ENCODE measurements at places on chromosomes 2 and 18.
A peak's percentile ranks its signal among the peaks of the same experiment; 100 is the strongest.

GRCh38 chr2:96985181-96985945 lies 1.0 kb downstream of the FAM178B start:
- DNase-seq: no peak

DNA sequence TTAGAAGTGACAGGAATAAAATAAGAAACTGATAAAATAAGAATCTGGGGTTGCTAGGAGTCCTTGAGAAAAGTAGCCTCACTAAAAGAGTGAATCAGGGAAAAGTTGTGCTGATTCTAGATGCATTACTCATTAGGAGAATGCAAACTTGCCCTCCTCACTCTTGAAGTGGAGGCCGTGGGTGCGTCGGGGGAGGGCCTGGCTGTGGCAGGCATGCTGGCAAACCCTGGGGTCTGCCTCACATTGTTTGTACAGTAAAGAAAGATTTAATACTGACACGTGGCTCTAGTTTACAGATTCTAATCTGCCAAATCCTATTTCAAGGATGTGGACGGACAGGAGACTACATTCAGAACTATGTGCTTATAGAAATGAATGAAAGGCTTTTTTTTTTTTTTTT lies 41.9 kb downstream of the TANC1 start:
- DNase-seq: peak; percentile 18

DNA sequence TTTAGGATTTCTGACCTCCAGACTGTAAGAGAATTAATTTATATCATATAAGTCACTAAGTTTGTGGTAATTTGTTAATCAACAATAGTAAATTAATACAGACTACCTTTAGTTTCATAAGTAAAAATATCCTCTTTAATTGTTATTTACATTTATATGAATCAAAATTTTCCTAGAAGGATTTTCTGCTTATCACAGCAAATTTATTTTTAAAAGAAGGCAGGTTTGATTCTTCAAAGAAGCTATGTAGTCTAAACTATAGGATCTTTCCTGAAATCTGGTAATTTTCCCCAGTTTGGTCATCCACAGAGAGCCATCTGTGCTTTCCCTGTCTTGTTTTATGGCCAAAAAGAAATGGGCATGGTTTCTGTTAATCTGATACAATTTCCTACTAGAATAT lies 13.1 kb upstream of the VRK2 start:
- no peak for DNase-seq

- DNase-seq: no peak
Observed at GRCh38 chr2:10300997-10301940, 1.4 kb upstream of the HPCAL1 start.

DNA sequence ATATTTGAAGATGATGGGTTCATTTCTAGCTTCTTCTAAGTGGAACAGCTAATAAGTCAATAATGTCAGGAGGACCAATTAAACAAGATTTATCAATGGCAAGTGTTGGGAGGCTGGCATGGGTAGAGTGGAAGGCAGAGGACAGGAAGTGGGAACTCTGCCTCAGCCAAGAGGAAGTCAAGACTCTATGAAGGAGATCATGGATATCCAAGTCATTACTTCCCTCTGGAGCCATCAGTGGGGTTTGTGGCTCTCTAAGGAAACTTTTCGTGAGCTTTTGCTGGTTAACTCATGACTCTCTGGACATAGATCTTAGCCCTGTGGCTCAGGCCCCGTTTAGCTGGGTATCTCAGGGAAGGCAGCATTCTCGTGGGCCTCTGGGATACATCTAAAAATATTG lies 410.4 kb upstream of the ID2 start:
- no peak for DNase-seq

GRCh38 chr2:6362671-6363450 lies 502.8 kb downstream of the CMPK2 start:
- no peak for DNase-seq

GRCh38 chr2:216802516-216803215 lies 57.2 kb downstream of the TNP1 start:
- DNase-seq: no peak

GRCh38 chr2:36338827-36339145 lies 16.8 kb upstream of the CRIM1 start:
- no peak for DNase-seq

GRCh38 chr18:31267823-31268481 lies 50.0 kb upstream of the DSG1 start:
- no peak for DNase-seq

GRCh38 chr2:32061973-32062861 lies 1.1 kb upstream of the SPAST start:
- peak; percentile 61 for DNase-seq

- no peak for DNase-seq
Observed at GRCh38 chr2:160351956-160352355, 141.7 kb downstream of the RBMS1 start.

GRCh38 chr2:202870431-202871299 lies 901 bp downstream of the ICA1L start:
- DNase-seq: no peak

DNA sequence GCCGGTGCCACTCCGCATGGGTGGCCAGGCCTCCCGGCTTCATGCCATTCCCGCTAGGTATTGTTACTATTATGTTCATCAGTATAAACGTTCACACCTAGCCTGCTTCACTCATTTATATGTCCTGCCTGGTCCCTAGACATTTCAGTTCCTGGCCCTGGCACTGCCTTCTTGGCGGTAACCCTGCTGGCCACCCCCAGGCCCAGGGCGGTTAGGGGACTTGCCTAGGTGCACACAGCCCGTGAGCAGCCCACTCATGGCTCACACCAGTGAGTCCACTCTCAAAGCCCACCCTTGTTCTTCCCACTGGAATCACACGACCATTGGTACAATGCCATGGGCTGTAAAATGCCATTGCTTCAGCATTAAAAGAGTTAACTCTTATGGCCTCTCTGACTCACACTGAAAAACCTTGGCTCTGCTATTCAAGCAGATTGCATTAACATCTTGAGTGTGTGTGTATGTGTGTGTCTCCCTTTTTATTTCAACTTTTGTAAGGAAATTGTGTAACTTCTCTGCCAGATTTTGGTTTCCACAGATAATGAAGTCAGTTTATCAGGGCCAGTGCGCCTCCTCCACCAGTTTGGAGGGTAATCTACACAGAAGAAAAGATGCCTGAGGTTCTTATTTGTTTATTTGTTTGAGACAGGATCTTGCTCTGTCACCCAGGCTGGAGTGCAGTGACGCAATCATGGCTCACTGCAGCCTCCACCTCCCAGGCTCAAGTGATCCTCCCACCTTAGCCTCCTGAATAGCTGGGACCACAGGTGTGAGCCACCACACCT lies 74.2 kb downstream of the RAB31 start:
- peak; percentile 73 for DNase-seq

- peak; percentile 98 for DNase-seq
Observed at GRCh38 chr2:43086451-43087221, 139.8 kb downstream of the ZFP36L2 start.

DNA sequence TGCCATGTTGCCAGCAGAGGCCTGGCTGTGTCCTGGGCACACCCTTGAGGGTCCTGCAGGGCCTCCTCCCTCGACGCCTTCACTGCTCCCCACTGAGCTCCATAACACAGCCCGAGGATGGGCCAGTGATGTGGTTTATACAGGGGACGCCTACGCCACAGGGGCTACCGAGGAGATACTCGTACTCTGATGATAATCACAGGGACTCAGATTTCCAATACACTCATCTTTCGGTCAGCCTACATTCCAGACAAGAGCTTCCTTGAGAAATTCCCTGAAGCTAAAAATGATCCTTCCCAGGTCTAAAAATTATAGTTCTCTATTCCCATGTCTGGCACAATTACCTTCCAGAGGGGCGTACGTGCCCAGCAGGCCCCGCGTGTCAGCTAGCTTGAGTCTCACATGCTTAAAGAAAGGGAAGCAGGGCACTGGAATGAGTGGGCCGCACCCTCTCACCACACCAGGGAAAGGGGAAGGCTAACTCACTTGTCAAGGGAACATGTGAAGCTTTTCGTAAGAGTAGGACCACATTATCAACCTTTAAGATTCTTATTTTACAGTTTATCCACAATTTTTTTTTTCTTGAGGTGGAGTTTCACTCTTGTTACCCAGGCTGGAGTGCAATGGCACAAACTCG lies 159.5 kb upstream of the NDUFV2 start:
- DNase-seq: no peak

GRCh38 chr2:79860228-79861058 lies 347.6 kb downstream of the CTNNA2 start:
- peak; percentile 8 for DNase-seq

DNA sequence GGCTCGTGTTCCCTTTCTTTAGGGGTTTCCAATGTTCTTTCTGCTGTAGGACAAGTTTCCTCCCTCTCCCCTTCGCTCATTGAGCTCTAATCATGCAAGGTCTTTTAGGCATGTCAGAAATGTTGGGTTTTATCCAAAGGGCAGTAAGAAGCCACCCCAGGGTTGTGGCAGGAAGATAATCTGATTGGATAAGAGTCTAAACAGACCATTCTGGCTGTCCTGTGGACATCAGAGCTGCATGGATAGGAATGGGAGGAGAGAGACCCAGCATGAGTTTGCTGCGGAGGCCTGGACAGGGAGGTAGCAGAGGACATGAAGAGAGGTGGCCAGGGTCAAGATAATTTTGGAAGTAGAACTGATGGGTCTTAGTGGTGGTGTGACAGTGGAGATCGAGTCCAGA lies 88.2 kb downstream of the ACKR3 start:
- no peak for DNase-seq

DNA sequence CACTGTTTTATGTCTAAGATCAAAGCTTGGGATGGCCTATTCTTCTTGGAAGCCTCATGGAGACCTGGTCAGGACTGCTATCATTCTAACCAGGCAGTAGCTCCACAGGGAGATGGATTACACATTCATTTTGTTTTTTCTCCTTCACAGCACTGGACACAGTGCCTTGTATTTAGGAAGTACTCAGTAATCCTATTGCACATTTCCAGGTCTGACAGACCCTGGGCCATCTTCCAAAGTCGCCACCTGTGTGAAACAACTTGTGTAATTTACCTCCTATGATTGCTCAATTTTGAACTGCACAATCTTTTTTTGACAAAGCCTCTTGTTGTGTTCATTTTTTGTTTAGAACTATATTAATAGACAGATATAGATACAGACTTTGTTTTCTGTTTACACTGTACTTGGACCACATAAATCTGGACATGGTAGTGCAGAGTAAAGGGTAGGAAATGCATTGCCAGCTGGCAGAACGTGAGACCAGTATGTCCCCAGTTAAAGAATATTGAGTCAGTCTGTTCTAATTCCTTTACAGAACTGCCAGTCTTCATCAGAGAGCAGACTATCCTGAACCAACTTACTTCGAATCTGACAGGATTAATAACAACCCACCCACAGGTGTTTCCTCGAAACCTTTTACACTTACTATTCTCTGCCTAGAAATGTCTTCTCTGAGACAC lies 277.8 kb upstream of the CYRIA start:
- DNase-seq: no peak

- DNase-seq: no peak
Observed at GRCh38 chr2:23505984-23506380, 121.0 kb downstream of the KLHL29 start.

DNA sequence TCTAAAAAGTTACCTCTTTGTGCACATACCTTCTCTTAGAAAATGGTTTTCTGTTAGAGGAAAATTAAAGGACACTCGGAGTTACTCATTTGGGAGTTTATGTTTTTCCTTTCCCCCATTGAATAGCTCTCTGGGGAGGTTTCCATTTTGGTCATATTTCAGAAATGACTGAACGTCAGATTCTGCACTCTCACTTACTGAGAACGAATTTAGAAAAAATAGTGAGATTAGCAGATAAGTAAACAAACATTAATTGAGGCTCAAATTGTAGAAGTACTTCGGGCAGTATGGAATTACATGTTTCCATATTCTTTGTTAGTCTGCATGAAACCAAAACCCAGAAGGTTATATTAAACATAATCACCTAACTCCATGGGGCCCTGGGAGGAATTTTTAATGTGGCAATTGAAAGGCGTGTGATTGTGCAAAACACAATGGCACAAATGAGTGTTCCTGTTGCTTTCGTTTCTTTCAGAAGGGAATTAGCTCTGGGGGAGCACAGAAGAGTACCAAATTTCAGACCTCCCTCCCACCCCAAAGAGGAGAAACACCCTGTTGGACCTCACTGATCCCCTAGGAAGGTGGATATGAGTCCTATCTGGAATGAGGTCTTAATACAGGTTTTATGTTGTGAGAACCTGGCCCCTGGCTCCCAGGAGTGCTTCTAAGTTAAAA lies 212.3 kb downstream of the BCL2 start:
- DNase-seq: no peak

GRCh38 chr18:51188024-51188701 lies 9.3 kb downstream of the MEX3C start:
- DNase-seq: no peak

GRCh38 chr2:62506421-62506750 lies 391 bp upstream of the TMEM17 start:
- no peak for DNase-seq

GRCh38 chr18:46458472-46458871 lies 198.5 kb downstream of the LOXHD1 start:
- DNase-seq: no peak

DNA sequence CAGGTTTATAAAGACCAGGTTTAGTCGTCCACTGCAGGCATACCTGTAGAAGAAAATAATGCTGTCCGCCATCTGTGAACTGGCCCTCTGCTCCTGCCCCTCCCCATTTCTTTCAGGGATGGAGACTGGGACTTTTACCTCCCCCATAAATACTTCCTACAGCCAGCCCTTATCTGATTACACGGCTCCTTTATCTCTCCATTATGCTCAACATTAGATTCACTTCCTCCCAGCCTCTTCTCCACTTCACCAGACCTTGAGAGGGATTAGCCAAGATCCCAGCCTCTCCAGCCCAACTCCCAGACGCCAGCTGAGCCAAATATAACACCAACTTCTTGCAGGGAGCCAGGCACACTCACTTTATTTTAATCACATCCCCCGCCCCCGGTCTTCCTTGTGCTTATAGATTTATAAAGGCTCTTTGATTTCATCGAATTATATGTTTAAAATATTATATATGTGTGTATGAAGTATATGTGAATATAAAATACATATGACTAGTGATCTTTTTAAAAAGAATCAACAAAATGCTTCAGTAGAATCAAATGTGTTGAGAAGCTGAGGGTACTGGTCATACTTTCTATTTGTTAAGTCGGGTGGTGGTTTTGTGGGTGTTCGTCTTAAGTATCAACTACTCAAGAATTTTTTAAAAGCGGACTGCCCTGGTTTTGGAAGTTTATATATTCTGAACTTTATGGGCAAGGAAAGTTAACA lies 81.0 kb downstream of the SPRED2 start:
- DNase-seq: no peak

DNA sequence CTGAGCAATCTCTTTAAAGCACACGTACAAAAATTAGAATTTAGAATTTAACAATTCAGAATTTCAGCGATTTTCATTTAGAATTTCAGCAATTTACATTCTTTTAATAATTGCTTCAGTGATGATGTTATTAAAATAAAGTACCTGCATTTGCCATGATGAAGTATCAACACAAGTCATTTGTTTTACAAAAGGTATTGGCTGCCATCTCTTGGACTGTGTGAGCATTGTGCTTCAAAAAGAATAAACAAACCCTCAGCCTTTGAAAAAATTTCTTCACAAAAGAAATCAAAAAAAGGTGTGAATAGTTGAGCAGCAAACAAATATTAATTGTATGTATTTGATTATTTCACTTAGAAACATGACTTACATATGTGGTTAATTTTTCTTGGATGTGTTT lies 27.1 kb upstream of the ZC3H15 start:
- no peak for DNase-seq

- DNase-seq: no peak
Observed at GRCh38 chr2:105278654-105279053, 37.1 kb downstream of the GPR45 start.

All from stromal cell of bone marrow (primary cell).